Activated T-helper 2 cell treated with anti-CD3 and anti-CD28 coated beads, Interferon-gamma antibody, Interleukin-2, Interleukin-4, amounts not matched to agents 10 μg/mL and 5 μg/mL and 100 μg/mL, durations not matched to agents 14 hours and 24 hours and 36 hours (primary cell): ENCODE measurements at places on chromosomes 1 and 21.

GRCh38 chr1:157700305-157700704 lies 264 bp downstream of the FCRL3 start:
- DNase-seq = no peak

GRCh38 chr1:29410476-29410875 lies 174.2 kb downstream of the PTPRU start:
- no peak for DNase-seq

DNA sequence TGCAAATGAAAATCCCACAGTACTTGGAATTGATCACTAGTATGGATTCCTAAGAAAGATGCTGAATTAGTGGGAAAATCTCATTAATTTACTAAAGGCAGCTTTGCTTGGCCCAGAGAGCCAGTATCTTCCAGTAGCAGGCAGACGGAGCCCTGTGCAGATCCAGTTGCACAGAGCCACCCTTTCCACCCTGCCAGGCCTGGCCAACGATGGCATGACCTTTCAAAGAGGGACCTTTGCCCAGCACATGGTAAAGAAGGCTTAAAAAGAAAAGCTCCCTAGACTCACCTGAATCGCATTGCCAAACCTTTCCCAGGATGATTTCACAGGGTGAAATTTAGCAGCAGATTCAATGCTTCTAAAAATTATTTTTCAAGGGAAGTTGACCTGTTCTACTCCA lies 170.5 kb upstream of the CAMK1G start:
- DNase-seq = no peak

DNA sequence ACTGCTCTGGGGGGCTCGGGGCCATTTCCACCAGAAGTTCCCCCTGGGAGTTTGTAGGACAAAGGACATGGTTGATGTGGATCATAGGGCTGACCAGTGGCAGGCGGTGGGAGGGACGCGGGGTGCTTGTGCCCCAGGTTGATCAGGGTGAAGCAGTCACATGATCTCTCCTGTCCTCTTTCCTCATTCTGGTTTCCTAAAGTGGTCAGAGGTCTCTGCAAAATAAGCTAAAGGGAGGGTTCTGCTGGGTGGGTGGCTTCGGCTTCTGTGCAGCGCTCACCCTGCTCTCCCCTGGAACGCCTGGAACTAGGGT lies 9.2 kb downstream of the PDXK start:
- DNase-seq = no peak

GRCh38 chr1:160113407-160113806 lies 2.2 kb upstream of the ATP1A2 start:
- no peak for DNase-seq

- no peak for DNase-seq
Observed at GRCh38 chr1:71717186-71717585, 565.2 kb downstream of the NEGR1 start.

DNA sequence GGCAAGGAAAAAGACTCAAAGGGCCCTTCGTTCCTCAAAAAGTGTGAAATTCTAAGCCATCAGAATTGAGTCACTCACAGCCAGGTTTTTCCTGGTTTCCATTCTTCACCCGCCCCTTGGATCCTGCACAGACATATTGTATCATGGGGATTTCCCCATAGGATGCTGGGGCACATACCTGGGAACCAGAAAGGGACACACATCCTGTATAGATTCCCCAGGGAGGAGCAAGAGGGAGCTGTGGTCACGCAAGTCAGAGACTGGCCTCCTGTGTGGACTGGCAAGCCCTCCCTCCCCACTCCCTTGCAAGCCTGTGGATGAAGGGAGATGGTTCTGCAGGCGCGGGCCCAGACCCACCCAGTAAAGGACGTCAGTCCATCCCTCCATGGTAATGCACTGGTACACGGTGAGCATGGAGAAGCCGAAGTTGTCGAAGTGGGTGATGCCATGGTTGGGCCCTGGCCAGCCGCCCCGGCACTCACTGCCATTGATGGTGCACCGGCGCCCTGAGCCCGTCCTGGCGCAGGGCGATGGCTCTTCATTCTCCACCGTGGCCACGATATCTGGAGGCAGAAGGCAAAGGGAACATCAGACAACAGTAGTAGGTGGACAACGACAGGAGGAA lies 23.2 kb downstream of the CACNA1S start:
- DNase-seq = no peak

- no peak for DNase-seq
Observed at GRCh38 chr1:111538343-111539025, 35.1 kb upstream of the ADORA3 start.

- DNase-seq = no peak
Observed at GRCh38 chr21:31282095-31282709, 61.9 kb downstream of the TIAM1 start.

DNA sequence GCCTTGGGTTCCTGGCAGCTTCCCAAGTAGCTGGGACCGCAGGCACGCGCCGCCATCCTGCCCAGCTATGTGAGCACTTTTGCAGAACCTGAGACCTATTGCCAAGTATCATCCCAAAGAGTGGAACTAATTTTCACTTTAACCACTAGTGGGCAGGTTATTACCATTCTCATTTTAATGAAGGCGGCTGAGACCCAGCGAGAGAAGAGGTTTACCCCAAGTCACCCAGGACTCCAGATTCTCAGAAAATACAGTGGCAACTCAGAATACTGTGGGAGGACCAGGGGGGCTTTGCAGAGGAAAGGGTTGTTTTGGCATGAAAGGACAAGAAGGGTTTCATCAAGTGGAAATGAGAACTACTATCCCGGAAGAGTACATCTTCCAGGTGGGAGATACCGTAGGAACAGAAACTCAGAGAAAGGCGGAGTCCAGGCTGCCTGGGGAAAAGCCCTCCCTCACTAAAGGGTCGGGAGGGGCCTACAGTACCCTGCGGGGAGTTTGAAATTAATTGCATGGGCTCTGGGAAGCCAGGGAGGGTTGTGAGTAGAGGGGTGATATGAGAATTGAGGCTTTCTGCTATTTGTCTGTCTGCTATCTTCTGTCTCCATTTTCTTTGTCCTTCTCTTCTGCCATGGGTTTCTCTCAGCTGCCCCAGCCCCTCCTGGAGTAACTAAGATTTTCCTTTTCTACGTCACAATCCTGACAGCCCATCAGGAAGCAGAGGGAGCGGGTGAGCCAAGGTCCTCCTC lies 7.2 kb upstream of the SEMA4A start:
- peak; percentile 35 for DNase-seq
